OCI-LY7 (cell line): ENCODE measurements at places on chromosomes 2 and 18.

DNA sequence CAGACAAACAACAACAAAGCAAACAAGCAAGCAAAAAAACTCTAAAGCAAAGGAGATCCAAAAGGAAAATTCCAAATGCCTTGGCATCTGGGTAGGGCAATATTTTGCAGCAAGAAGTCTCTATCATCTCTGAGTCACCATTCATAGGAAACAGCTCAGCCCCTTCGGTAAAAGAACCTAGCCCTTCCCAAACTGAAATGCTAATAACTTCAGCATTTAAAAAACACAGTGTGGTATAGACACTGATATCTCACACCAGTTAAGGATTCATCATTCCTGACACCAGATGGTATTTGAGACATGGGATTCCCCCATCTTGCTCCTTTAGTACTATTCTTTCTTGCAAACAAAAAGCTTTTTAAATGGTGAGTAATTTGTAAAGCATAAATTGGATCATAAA, 491.8 kb downstream of the TXNL1 start:
- no peak for DNase-seq

DNA sequence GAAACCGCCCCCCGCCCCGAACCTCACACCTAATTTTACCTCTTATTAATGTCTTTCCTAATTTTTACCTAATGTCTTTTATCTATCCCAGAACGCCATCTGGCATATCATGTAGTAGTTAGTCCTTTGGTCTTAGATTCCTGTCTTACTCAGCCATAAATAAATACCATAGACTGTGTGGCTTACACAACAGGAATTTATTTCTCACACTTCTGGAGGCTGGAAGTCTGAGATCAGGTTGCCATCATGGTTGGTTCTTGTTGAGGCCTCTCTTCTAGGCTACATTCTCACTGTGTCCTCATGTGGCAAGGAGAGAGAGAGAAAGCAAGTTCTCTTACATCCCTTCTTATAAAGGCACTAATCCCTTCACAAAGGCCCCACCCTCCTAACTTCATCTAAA, 46.8 kb downstream of the RHBDD1 start:
- no peak for DNase-seq

- DNase-seq = peak; percentile 5
These were observed 58.7 kb downstream of the AFTPH start for GRCh38 chr2:64582774-64583340.

- no peak for DNase-seq
These were observed 8.4 kb downstream of the KIF1A start for GRCh38 chr2:240811346-240812300.

GRCh38 chr18:52451851-52452250, 111.9 kb downstream of the DCC start:
- no peak for DNase-seq

GRCh38 chr2:210215120-210215519, 10.1 kb downstream of the ACADL start:
- no peak for DNase-seq

GRCh38 chr2:18085593-18085992, 207.1 kb downstream of the KCNS3 start:
- no peak for DNase-seq

GRCh38 chr2:27428978-27429541, 629 bp downstream of the NRBP1 start:
- DNase-seq = peak; percentile 84

DNA sequence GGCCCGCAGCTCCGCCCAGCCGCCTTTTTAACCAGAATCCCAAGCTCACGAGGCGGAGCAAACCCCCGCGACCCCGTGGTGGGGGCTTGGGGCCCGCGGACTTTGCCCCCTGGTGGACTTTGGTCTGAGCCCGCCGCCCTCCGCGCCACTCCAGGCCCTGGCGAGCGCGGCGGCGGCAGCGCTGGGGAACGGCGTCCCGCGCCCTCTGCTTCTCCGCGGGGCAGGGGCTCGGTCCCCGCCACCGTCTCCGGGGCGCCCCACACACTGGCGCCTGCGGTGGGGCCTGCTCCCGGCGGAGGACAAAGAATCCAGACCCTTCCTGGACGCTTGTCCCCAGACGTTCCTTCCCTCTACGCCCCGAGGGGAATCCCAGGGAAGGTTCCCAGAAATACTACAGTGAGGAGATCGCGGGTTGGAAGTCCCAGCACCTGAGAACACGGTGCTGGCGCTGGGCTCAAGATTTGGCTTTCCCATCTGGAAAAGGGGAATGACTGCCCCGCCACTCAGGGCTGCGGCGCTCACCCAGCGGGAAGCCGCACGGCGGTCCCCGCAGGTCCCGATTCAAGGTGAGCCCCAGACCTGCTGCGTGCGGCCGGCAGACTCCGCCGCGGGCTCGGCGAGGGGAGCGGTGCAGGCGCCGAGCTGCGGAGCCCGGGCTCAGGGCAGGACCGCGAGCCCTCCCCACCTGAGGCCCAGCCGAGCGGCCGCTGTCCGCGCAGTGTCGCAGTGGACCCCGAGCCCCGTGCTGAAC, at the start of gene HAAO:
Gene HAAO (minus strand): TSS at position 1 of the 751 bp plus-strand sequence. CDS start 47 bp downstream, outside the sequence.
- no peak for DNase-seq

GRCh38 chr2:38375696-38376345, 1.3 kb downstream of the ATL2 start:
- DNase-seq = no peak

- DNase-seq = no peak
These were observed 22.2 kb upstream of the MYO3B start for GRCh38 chr2:170155723-170156253.

GRCh38 chr2:121532347-121532766, 1.7 kb downstream of the RNU4ATAC start:
- DNase-seq = no peak

DNA sequence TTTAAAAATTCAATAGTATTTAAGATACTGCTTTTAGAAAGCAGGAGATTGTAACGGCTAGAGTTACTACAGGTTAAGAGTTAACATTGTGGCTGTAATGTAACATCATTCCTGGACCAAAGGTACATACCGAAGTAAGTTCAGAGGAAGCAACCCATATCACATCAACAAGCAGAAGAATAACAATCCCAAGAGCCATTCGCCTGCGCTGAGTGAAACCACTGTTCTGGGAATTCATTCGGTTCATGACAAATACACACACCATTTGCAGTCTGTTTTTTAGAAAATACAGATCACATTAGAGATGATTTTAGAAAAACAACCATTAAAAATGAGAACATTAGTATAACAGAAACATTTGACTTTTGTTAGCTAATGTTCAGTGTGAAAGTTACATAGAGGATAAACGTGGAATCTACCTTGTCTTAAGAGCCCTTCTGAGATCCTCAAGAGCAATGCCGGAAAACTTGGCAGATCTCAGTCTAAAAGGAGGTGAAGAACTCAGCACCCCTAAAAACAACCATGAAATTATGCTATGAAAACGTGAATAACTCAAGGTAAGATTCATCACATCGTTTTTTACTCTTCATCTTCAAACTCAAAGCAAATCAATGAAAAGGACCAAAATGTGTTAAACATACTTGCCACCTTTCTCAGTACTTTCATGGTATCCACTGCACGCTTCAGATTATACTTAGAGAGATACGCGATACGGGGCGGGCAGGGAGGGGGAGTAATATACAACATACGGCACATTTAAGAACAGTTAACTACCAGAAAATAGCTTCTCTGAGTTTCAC, 1.2 kb downstream of the SLC35F5 start:
- peak; percentile 28 for DNase-seq

DNA sequence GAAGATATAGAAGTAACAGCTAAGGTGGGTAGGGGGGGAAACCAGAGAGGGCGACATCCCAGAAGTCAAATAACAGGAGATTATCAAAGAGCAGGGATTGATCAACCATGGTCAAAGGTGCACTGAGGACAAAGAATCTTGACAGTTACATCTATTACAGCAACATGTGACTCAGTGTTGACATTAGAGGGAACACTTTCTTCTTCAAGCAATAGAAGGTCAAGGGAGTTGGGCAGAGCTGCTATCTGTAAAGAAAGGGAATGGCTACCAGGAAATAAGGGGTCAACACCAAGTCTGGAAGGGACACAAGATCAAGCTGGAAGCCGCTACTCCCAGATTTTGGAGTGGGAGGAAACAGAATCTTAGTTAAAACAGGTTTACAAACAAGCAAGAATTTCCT, 611.0 kb downstream of the TSN start:
- no peak for DNase-seq

DNA sequence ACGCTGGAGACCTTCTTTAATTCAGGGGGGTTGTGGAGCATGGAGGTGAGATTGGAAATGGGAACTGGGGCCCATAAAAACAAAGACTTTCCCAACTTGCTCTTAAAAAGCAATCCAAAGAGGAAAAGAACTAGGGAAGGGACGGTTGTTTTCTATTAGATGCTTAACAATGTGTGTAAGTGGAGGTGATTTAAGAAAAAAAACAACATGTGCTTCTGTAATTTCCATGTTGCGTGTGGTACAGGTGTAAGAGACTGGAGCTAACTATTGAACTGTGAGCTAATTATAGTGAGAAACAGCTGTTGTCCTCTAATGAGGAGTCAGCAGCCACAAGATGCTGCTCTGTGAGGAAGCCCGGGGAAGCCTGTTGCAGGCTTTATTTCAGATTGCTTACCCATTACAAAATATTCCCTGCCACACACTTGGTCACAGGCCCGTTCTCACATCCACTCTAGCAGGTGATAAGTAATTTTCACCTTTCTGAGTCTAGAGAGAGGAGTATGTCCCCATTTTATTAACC, 280.6 kb upstream of the PARD3B start:
- DNase-seq = no peak

DNA sequence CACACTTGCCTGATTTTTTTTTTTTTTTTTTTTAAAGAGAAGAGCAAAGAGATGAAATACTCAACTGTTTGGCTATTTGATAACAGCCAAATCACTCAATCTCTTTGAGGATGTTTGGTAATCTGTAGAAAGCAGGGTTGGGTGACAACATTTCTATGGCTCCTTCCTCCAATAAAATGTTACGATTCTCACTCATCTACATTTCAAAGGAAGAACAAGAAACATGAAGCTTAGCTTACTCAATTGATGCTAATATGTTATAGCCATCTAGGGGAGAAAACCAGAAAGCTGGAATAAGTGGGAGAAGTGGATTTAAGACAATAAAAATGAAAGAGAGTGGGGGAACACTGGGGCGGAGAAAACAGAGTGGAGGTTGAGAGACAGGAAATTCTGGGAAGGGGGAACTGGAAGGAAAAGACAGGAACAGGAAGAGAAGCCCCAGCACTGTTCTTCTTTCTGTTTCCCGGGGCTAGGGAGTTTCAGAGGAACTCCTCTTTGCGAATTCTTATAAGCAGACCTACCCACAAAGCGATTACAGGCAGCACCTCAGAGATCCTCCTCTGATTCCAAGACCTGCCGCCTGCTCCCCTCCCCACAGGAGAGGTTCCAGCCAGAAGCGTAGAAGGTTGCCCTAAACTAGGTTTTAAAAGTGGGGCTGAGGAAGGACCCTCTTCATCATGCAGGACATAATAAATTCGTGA, 13.3 kb downstream of the ST3GAL5 start:
- DNase-seq = no peak

GRCh38 chr2:236781933-236782816, 212.6 kb downstream of the ACKR3 start:
- DNase-seq = no peak

- no peak for DNase-seq
These were observed 854.2 kb upstream of the ZEB2 start for GRCh38 chr2:145374165-145374564.
